ENCODE measurements at places on chromosomes 7 and 10.

- DNase-seq = no peak
Observed at GRCh38 chr10:81876253-81877077, 1.5 kb downstream of the NRG3 start.

- no peak for DNase-seq
Observed at GRCh38 chr10:50909334-50910014, 24.0 kb upstream of the A1CF start.

- no peak for DNase-seq
Observed at GRCh38 chr7:35546691-35547429, 148.1 kb downstream of the HERPUD2 start.

- DNase-seq = no peak
Observed at GRCh38 chr7:40649247-40649646, 514.4 kb downstream of the SUGCT start.

DNA sequence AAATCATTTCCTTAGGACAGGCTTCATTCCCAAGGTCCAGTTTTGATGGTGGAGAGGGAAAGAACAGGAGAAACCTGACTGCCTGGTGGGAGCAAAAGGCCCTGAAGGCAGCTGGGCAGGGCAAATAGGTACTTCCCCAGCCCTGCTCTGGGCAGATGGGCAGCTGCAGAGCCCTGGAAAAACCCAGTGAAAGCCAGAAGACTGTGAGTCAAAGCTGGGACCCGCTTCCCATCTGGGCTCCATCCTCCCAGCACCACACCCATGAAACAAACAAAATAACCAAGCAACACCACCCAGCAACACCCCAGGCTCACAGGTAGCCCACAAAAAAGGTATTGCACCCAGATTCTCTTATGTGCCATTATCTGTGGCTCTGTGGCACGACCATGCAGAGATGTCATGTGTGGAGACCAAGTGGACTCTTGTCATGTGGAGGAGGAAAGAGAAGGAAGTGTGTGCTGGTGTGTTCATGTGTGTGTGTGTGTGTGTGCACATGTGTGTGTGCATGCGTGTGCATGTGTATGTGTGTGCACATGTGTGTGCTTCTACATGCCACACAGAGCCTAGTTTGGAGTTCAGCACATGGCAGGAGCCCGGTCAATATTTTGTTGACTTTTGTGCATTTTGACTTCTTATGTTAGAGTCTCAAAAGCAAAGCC is 9.8 kb downstream of the CLRN3 start:
- DNase-seq = no peak

- no peak for DNase-seq
Observed at GRCh38 chr7:101494602-101495329, 132.1 kb downstream of the COL26A1 start.

DNA sequence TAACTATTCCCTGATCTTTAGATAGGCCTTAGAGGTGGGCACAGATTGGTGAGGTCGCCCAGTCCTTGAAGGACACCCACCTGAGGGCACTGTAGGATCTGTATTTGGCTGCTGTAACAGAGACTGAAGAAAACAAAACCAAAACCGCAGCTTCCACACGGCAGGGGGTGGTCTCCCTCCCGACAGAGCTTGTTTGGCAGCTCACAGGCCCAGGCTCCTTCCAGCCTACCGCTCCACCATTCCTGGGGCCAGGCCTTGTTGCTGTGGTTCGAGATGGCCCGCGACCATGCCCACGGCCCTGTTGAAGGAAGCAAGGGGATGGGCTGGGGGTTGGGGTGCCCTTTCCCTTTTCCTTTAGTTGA is 30.4 kb downstream of the ZNF783 start:
- DNase-seq = no peak

GRCh38 chr10:85420501-85421191 is 945.9 kb downstream of the GRID1 start:
- no peak for DNase-seq

GRCh38 chr10:3807211-3807927 is 22.4 kb upstream of the KLF6 start:
- no peak for DNase-seq

DNA sequence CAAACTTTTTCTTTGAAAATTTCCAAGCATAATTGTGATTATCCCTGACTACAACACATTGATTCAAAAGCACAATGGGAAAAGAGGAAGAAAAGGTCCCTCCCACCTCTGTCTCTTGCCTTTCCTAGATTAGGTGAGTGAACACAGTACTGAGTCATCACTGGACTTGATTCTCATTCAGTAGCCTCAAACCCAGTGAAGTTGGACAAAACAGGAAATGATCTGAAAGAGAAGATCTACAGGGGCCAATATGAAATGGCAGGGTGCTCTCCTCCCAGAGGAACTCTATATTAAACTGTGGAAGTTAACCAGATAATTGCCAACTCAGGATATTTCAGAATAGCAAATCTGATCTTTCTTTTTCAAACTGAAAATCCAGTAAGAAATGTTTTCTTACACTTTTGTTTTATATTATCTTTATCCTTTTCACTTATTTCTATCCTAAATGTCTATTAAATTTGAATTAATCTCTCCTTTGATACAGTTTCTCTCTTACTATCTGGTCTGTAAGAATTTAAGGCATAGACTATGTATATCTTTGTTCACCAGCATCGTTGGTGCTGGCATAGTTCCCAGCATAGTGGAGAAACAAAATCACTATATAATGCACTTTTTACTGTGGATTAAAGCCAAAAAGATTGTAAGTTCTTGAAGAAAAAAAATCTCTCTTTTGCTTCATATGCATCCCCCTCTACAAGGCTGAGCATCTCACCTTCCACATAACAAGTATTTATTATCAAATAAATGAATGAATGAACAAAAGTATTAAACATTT is 41.4 kb upstream of the IKZF1 start:
- peak; percentile 8 for DNase-seq

GRCh38 chr10:78542141-78542489 is 508.5 kb downstream of the RPS24 start:
- DNase-seq = no peak

DNA sequence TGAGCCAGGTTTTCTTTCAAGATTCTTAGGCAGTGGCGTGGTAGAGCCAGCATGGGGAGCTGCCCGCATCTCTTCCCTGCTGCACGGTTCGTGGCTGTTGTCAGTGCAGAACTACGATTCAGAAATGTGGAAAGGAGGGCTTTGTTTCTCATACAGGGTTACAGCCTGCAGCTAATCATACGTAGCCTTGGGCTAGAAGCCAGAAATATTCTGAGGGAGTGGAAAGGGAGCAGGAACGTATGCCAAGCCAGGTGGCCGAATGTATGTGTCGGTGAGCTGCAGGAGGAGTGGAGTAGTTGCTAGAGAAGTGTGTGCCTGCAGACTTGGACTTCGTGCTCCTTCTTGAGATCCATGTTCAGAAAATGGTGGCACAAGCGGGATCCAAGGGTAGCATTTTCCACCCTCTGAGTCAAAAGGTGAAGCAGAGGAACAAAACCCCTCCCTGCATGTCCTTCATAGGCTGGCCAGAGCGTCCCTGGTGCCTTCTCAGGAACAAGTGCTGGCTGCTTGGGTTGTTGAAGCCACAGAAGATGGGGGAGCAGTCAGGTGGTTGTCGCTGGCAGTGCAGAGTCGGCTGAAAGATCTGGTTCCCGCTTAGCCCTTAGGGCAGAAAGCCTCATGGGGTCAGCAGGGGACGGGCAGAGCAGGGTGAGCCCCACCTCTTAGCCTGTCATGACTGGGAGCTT is 40.9 kb downstream of the LANCL2 start:
- DNase-seq = no peak

GRCh38 chr7:3244241-3244814 is 56.7 kb upstream of the SDK1 start:
- no peak for DNase-seq

- DNase-seq = no peak
Observed at GRCh38 chr7:31896925-31897324, 173.3 kb downstream of the PDE1C start.

DNA sequence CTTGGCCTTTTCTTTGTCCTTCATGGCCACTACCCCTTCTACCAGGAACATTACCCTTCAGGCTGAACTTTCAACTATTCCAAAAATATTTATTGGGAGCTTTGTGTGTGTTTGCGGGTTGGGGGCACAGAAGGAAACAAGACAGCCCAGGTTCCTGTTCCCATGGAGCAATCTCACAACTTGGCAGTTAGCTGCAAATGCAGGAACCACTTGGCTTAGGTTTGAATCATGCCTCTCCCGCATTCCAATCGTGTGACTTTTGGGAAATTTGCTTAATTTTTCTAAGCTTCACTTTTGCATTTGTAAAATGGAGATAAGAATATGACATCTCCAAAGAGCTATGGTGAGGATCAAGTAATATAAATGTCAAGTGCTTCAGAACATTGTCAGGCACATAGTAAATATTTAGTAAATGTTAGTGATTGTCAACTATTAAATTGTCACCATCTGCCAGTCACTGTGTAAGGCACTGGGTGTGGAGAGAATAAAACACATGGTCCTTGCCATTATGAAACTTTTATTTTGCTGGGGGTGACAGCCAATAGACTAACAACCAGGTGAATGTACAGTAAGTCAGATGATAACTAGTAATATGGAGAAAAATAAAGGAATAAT is 277.1 kb downstream of the SNX13 start:
- DNase-seq = no peak

GRCh38 chr7:96004578-96004977 is 232.2 kb downstream of the DYNC1I1 start:
- no peak for DNase-seq

DNA sequence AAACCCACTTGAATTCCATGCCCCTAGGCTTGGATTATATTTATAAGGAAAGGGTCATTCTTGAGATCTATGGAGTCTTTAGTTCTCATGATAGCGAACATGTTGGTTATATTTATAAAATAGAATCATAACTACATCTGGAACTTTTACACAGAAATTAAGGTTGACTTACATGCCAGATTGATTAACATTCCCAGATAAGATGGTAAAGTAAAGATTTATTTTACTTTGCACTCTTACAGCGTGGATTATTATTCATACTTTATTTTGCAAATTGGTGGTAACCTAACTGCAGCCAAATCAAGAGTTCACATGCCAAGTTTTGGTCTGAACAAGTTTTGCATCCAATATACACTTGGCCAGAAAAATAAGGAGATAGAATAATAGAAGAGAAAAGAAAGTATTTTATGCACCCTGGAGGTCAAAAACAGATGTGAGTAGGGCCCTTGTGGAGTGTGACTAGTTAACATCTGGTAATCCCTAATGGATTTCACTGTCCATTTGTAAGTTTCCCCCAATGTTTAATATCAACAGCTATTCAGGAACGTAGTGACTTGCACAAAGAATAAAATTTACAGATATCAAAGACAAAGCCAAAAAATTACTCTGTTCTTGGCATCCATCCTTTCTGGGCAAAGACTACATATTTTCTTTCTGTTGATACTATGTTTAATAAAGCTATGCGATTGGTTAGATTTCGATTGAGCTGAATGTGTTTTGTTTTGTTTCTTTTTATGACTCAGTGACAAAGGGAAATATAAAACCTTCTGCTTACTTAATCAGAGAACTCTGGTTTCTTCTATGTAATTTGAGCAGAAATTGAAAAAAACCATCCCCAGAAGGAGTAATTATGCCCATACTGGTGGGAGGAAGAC is 10.1 kb upstream of the TMEM26 start:
- DNase-seq = no peak

DNA sequence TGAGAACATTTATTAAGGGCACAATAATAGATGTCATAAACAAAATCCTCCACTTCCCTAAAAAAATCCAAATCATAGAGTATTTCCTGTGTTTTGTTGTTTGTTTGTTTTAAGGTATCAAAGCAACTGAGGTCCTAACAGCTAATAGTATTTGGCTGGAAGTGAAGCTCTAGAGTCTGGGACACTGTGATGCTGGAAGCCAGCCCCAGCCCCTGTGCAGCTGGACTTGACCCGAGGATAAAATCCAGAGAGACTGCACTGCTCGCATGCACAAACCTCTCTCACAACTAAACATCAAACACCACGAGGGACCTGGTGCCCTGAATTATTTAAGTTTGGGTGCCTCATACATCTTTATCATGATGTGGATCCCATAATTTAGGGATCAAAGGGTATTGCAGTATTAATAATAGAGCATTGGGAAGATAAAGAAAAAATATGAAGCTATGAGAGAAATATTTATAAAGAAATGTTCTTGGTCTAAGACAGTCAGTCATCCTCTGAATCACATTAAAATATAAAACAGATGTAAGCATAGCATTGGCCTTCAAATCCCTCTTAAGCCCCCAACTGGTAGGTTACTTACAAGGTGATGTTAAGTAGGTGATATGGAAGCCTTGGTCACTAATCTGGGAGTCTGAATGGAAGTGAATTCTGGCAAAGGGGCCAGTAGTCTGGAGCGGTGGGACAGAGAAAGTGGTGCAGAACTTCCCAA is 44.4 kb downstream of the CUBN start:
- DNase-seq = no peak

DNA sequence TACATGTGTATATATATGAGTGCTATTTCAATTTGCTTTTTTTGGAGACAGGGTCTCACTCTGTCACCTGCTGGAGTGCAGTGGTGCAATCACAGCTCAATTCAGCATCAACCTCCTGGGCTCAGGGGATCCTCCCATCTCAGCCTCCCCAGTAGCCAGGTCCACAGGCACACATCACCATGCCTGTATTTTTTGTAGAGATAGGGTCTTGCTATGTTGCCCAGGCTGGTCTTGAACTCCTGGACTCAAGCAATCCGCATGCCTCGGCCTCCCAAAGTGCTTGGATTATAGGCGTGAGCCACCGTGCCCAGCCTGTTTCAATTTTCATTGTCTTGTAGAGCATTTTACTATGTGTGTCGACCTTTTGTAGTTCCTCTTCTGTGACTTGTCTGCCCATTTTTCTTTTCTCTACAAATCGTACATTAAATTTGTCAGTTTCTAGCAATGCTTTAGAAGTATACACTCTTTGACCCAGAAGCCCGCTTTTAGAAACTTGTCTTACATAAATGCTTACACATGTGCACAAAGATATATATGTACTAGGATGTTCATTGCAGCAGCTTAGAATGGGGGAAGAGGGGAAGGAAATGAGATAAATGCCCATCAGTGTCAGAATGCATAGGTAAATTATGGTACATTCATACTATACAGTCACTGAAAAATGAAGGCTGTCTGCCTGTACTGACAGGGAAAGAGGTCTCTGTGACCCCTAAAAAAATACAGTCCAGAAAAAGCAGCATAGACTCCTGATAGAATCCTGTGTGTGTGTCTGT is 12.2 kb upstream of the RFC2 start:
- DNase-seq = no peak

GRCh38 chr10:132458071-132458585 is 61.1 kb downstream of the PWWP2B start:
- no peak for DNase-seq

All from AML-193 (cell line).